ENCODE measurements at places on chromosomes 7 and 10. TPM values are rescaled to one million over a fixed set of nuclear protein-coding genes. Genes with fewer than 3 reads are reported as not detected.
A peak's percentile ranks its signal among the peaks of the same experiment; 100 is the strongest.

DNA sequence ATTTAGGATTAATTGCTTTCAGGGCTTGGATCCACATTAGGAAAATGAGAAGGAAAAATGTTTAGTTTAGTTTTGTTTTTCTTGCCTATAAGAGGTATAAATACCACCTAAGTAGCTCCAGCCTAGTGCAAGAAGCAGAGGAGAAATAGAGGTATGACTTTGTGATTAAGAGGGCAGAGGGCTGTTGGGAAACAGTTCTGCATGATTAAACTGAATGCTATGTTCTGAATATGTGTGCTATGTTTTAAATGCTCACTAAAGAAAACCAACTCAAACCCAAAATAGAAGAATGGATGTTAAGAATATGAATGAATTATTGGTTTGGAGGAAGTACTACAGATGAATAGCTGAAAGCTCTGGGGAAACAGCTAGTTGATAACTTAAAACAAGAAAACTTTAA, 7.6 kb downstream of the CALCR start:
- no peak for DNase-seq

DNA sequence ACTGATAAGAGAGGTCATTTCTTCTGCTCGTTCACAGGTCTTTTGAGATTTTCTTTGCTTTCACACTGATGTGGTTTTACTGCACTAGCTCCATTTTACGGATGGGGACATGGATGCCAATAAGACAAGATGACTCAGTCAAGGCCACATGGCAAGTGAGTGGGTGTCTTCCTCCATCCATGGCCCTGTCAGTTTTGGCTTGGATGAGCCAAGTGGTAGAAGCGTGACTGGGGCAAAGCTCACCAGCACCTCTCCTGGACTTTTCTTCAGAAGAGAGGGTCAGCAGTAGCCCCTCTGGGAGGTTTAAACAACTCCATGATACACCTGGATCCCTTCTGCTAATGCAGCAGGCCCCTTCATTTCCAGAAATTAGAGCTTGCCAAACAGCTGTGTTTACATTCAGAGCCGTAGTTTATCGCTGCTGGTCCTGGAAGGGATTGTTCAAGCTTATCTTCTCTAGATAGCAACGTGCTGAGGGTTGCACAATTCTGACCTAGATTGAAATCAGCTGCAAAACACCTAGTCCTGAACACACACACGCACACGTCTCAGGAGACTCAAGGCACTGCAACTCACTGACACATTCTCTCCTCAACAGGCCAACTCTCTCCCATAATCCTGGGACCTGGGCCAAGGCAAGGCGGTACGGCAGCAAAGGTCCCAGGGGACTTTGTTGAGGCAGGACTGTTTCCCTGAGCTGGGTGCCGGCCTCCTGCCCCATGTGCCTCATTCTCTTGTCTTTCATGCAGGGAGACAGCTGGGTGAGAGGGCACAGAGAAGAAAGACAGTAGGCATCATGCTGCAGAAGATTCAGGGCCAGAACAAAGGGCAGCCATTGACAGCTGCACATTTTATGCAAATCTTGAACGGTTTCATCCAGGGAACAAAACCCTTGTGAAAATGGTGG, 14.2 kb upstream of the PDCD4 start:
- no peak for DNase-seq

DNA sequence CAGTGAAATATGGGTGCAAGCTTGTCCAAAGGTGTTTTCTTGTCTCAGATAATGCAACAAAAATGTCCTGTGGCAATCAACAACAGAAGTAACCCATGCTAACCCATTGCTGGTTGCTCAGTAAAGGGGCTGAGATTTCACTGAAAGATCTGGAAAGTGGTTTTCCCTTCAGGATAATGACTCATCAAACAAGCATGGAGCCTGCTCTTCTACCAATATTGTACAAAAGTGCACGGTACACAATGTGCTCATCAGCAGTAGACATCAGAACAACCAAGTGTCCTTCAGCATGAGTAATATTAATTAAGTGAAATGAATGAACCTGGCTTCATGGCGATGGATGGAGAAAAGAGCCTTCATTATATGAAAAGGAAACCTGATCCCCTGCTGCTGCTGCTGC, 287.1 kb upstream of the NEBL start:
- no peak for DNase-seq

DNA sequence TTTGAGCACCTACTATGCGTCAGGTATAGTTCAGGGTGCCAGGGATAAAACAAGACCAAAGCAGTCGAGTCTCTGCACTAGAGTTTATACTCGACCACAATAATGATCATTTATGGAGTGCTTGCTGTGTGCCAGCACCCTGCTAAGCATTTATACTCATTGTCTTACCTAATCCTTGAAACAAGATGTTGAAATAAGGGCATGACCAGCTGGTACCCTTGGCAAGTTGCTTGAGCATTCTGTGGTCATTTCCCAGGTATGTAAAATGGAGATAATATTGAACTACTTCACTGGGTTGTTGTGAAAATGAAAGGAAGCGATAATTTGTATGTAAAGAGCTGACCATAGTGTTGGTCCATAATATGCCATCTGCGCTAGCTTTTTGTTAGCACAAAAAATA, 185.4 kb downstream of the CYP26A1 start:
- DNase-seq: no peak

- DNase-seq: no peak
Measured at GRCh38 chr10:56646329-56647111, 285.5 kb upstream of the ZWINT start.

DNA sequence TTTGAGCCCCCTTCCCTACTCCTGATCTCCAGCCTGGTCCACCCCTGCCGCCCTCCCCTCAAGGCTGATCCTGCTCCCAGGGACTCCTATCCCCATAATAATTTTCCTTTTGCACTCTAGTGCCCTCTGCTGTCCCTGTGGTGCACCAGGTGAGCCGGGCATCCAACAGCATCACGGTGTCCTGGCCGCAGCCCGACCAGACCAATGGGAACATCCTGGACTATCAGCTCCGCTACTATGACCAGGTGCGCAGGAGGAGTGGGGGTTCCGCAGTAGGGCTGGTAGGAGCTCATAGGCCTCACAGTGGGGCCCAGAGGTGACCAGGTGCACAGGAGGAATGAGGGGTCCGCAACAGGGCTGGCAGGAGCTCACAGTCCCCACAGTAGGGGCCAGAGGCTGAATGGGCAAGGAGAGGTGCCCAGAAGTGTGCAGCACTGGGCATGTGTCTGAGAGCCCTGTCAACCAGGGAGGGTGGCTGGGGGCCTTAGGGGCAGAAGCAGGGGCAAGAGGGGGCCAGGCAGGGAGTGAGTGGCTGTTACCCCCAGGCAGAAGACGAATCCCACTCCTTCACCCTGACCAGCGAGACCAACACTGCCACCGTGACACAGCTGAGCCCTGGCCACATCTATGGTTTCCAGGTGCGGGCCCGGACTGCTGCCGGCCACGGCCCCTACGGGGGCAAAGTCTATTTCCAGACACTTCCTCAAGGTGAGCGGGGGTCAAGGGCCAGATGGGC, 11.7 kb downstream of the EPHB6 start:
- no peak for DNase-seq

GRCh38 chr7:140903741-140904480, 20.8 kb downstream of the BRAF start:
- DNase-seq: no peak

GRCh38 chr7:28812616-28813015, 145.5 kb downstream of the TRIL start:
- no peak for DNase-seq

GRCh38 chr10:60453036-60453435, 63.4 kb upstream of the ANK3 start:
- DNase-seq: no peak

GRCh38 chr7:115635876-115636275, 394.7 kb downstream of the TFEC start:
- DNase-seq: no peak

DNA sequence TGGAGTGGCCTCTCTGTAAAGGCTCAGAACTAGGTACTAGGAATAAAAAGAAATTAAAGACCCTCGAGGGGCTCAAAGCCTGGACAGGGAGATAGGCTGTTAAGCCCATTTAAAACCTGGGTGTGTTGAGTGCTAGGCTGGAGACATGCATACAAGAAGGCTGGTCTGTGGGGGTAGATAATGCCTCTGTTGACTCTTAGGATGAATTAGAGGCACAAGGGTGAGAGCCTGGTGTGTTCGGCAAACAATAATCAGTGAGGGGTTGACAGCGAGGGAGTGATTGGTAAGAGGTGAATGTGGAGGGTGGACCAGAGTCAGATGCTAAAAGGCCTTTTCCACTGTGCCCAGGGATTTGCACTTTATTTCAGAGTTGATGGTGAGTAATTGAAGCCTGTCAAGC, 12.7 kb downstream of the GSTO2 start:
- no peak for DNase-seq

- DNase-seq: peak; percentile 79
Measured at GRCh38 chr7:100465702-100466311, 1.7 kb upstream of the SPACDR start.

GRCh38 chr7:37218956-37219355, 229.7 kb downstream of the ELMO1 start:
- no peak for DNase-seq

- DNase-seq: no peak
Measured at GRCh38 chr7:22832401-22832800, 9.8 kb upstream of the TOMM7 start.

- DNase-seq: no peak
Measured at GRCh38 chr10:27688276-27688675, 57.3 kb downstream of the MKX start.

DNA sequence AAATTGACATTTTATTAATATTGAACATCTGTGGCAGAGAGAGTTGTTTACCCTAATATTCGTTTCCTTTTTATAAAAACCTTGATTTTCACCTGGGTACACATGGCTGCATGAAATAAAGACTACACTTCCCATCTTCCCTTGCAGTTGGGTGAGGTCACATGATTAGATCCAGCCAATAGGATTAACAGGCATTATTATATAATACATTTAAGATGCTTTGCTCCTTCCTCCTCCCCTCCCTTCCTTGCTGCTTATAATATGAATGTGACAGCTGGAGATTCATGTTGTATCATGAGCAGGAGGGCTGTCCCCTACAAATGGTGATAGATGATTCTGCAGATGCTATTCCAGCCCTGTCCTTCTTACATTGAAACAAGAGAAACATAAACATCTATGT, 146.6 kb downstream of the SH2D4B start:
- DNase-seq: peak; percentile 81

- peak; percentile 52 for DNase-seq
Measured at GRCh38 chr7:71019706-71020105, 112.2 kb upstream of the GALNT17 start.

DNA sequence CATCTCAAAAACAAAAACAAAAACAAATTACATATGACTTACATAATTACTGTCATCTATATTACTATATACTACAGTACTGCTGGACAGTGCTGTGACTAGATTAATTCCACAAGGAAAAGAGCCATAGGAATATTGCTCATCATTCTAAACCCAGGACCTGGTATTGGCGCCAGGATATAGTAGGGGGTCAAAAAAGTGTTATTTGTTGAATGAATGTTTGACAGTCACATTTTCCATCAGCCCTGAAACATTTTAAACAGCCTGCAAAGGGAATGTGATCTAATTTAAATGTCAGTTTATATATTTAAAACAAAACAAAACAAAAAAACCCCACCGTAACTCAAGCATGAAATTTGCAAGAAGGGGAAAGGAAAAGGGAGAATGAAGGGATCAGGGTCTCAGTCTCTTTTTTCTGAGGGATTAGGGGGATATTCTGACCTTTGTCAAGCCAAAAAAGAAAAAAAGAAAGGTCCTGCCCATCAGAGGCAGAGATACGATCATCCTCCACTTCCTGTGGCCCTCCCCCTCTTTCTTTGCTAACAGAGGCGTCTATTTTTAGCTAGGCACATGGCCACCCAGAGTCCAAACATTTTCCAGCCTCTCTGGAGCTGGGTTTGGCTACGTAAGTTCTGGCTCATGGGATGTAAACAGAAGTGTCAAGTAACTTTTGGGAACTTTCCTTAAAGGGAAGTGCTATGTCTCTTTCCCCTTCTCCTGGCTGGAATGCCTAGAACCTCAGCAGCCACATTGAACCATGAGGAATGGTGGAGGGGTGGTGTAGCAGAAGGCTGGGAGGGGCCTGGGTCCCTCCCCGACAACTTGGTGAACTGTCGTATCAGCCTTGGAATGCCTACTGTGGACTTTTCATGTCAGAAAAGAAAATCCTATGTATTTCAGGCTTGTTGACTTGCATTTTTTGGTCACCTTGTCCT, 44.6 kb upstream of the DLG5 start:
- DNase-seq: peak; percentile 62

GRCh38 chr7:26616235-26616634, 248.2 kb downstream of the SKAP2 start:
- no peak for DNase-seq

DNA sequence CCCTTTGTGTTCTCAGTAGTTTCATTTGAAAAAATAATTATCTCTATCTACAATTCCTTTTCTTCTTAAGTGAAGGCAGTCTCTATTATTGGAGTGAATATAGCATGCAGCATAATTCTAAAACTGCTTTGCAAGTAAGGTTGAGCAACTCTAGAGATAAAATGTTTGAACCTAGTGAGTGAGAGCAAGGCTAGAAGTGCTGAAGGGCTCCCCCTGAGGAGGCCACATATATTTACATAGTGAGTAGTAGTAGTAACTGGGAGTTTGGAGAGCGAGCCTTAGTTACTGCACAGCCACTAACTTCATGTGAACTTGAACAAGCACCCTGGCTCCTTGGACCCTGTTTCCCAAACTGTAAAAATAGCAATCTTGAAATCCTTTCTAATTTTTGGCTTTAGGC, 141.5 kb upstream of the DKK1 start:
- DNase-seq: no peak

GRCh38 chr7:17530244-17530643, 231.8 kb downstream of the AHR start:
- DNase-seq: no peak

DNA sequence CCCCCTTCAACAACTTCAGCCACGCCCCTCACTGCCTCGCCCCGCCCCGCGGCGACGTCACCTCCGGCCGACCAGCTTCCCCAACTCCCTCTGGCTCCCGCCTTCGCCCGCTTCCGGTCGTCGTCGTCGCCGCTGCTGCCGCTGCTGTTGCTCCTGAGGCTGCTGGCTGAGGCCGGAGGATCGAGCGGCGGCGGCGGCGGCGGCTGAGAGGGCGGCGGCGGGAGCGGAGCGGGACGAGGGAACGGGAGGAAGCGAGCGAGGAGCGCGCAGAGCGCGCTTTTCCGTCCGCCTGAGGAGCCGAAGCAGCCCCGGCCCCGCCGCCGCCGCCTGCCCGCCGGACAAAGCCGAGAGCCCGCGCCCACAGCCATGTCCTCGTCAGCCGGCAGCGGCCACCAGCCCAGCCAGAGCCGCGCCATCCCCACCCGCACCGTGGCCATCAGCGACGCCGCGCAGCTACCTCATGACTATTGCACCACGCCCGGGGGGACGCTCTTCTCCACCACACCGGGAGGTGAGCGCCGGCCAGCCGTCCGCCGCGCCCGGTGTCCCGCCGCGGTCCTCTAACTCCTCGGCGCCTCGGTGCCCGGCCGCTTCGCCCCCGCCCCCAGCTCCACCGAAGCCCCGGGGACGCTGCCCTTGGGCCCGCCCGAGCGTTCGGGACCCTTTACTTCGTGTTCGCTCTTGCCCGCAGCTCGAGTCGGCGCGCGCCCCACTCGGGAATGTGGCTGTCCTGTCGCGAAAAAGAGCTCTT, at the start of gene EIF4EBP2:
Gene EIF4EBP2, plus strand, starts transcription at position 110 of the 751 bp plus-strand sequence. Its CDS starts 257 bp downstream, at position 367.
- peak; percentile 95 for DNase-seq

TMEM254 gene
- 27.3 TPM for total RNA-seq

GJD4 gene
- total RNA-seq: not detected

BCL7B gene
- 11.3 TPM for total RNA-seq

SLC26A4 gene
- total RNA-seq: 0.99 TPM

CALML3 gene
- total RNA-seq: not detected

FZD1 gene
- 26.3 TPM for total RNA-seq

CLRN3 gene
- 0.20 TPM for total RNA-seq

KAT6B gene
- 93.6 TPM for total RNA-seq

CCL24 gene
- not detected for total RNA-seq

TBL2 gene
- 50.3 TPM for total RNA-seq

Measured in spinal cord (tissue), 10 donors.